Ovary (tissue), 10 donors: ENCODE measurements at places on chromosomes 3 and 15.

GRCh38 chr3:189393598-189393997 is 221.8 kb downstream of the TPRG1 start:
- DNase-seq: no peak

DNA sequence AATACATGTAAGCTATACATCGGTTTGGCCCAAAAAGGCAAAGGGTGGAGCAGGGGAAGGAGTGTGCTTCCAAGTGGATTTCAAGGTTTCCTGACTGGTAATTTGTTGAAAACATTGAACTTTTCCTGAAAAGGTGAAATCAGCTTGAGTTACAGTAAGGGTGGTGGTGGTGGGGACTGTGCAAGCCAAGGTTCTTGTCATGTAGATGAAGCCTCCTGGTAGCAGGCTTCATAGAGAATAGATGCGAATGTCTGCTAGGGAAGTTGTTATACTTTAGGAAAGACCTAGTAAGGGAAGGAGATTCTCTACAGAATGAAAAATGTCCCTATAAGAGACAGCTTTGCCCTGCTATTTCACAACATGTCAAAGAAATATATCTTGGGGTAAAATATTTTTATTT is 528.2 kb upstream of the CBLB start:
- no peak for DNase-seq

DNA sequence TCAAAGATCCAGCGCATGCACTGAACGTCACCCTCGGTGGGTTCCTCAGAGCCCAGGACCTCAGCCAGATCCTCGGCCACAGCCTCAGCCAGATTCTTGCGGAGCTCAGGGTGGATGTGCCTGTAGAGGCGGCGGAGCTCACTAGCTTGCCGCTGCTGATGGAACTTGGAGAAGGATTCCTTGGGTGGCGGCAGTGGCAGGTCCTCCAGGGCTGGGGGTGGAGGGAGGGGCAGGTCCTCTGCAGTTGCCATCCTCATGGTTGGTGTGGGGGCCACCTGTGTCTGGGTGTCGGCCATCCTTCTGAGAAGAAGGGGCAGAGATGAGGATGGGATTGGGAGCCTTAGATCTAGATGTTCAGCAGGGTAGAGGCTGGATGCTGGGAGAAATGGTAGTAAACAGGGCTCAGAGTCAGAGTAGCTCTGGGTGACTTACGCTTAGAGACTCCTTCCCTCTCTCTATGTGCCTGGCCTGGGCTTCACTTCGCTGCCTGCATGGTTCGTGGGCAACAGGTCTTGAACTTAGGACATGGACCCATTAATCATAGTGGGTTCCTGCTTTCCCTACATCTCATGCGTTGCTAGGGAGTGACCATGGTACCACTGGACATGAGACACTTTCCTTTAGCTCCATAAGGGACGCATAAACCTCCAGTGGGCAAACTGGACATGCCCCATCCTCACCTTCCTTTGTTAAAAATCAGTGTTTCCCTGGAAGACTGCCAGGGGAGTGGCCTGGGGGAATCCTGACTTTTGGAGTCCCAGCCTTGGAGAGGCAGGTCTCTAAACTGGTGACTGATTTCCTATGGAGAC is 3.0 kb downstream of the XIRP1 start:
- DNase-seq: no peak

- DNase-seq: no peak
These were observed 69.7 kb downstream of the SCN5A start for GRCh38 chr3:38579551-38580449.

GRCh38 chr3:171218069-171218468 is 191.5 kb upstream of the SLC2A2 start:
- no peak for DNase-seq

DNA sequence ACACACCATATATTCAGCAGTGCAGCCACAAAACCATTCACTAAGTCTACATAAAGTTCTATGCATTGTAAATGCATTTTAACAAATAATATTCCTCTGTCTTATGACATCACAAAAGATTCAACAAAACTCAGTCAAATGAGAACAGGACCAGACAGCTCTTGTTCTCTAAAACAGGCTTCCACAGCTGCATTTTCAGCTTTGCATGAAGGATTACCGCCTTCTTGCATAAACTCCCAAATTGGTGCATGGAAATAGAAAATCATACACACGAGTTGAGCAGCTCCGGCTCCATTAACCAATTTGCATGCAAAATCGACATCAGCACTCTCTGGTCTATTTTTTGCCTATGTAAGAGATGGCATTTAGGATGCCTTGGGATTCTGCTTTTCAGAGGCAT is 66.4 kb downstream of the RFTN1 start:
- DNase-seq: no peak

DNA sequence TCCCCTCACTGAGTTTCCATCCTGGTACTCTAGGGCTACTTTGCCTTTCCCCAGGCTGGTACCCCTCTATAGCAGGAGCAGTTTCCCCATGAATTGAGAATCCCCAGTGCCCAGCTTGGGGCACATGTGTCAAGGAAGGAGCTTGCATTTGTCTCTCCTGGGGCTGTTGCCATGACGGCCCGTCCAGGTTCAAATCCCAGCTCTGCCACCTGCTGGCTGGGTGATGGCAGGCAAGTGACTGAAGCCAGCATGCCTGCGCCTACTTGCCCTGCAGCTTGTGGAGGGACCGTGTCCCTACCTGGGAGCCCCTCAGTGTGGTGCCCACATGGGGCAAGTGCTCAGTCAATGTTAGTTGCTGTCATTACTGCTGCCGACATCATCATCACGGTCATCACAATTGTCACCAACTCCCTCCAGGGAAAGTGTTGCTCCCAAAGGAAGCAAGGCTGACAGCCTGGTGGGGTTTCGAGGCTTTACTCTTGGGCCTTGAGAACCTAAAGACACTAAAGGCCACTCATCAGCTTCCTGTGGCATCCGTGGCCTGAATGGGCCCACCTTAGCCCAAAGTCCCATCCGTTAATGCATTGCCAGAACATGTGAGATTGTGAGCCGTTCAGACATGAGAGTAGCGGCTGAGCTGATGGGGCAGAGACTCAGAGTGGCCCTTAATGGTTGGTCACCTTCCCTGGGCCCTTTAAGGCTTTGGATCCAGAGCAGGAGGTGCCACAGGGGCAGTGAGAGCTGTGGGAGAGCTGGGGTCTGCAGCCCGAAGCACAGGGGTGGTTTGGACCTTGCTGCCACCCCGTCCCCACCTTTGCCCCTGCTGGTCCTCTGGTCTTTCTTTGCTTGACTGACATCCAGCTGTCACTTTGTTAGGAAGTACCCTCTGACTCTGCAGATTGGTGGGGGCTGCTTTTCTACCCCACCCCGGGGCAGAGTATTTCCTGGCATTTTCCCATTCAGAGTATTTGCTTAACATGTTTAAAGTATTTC is 144.4 kb downstream of the DNAJB8 start:
- no peak for DNase-seq

DNA sequence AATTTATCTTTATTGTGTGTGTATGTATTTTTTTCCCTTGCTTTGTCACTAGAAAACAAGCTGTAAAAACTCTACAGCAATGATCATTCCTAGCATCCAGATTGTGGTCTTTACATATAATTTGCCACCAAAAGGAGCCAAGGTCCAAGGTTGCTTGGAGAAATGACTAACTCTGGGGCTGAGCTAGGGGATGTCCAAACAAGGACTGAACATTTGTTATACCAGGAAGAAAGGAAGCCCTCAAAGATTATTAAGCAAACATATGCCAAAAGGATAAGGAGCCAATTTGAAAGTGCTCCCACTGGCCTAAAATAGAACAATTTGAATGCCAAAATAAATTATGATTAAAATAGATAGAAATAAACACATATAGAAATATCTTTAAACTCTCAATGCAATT is 293.3 kb downstream of the ZIC1 start:
- no peak for DNase-seq
